ENCODE measurements at places on chromosomes 1 and 21. TPM values are rescaled to one million over a fixed set of nuclear protein-coding genes. Genes with fewer than 3 reads are reported as not detected.

The HTR6 gene
- 0.13 TPM for total RNA-seq

The RPTN gene
- not detected for total RNA-seq

The RXRG gene
- not detected for total RNA-seq

The PLCH2 gene
- 3.2 TPM for total RNA-seq

The RHOU gene
- 0.87 TPM for total RNA-seq

The KLHDC8A gene
- total RNA-seq, result not detected

The CD1E gene
- total RNA-seq, result not detected

The CEP104 gene
- 25.0 TPM for total RNA-seq

The C1orf116 gene
- under 0.01 TPM for total RNA-seq

The FAM110D gene
- total RNA-seq, result under 0.01 TPM

The RAB7B gene
- total RNA-seq, result 7.5 TPM

The NR5A2 gene
- 0.12 TPM for total RNA-seq

The LCA5L gene
- 1.3 TPM for total RNA-seq

The SPRR2G gene
- total RNA-seq, result not detected

The LYSMD1 gene
- 5.8 TPM for total RNA-seq

The PAQR7 gene
- total RNA-seq, result 8.2 TPM

The LIPI gene
- not detected for total RNA-seq

The ESRRG gene
- 0.13 TPM for total RNA-seq

The SCAMP3 gene
- total RNA-seq, result 58.7 TPM

The PSMA5 gene
- 47.2 TPM for total RNA-seq

The HES2 gene
- 0.92 TPM for total RNA-seq

The PIGV gene
- 10.9 TPM for total RNA-seq

The LCE3D gene
- total RNA-seq, result not detected

The PROK1 gene
- not detected for total RNA-seq

The FCAMR gene
- total RNA-seq, result not detected

The COL6A1 gene
- 790 TPM for total RNA-seq

The CLIC6 gene
- 0.13 TPM for total RNA-seq

The AMY2B gene
- 10.6 TPM for total RNA-seq

Data from aortic smooth muscle cell (primary cell).